ENCODE measurements at places on chromosomes 7 and 10.

DNA sequence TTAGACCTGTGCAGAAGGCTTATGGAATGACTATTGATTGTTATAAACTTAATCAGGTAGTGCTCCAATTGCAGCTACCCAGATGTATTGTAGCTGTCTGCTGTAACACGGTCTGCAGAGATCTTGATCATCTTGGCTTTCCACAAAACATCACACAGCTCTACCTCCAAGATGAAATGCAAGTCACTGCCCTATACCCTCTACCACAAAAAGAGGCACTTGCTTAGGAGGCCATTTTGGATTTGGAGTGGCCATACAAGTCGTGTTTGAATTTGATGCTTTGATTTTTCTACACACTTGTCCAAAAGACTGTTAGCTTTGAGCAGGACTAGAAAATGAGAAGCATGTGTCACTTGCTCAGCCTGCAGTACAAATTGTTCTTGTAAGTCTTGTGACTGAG, 377.2 kb downstream of the TNS3 start:
- no peak for DNase-seq
- H3K27ac ChIP-seq = no peak overlapping the region
- H3K4me3 ChIP-seq = no peak overlapping the region
- H3K36me3 ChIP-seq = no peaks in the 10 kb centered on the region
- no peaks in the 10 kb centered on the region for H3K4me1 ChIP-seq

- no peaks in the 10 kb centered on the region for H3K27me3 ChIP-seq
- H3K4me3 ChIP-seq = no peak overlapping the region
- no peak overlapping the region for H3K27ac ChIP-seq
- H3K36me3 ChIP-seq = no peaks in the 10 kb centered on the region
Observed at GRCh38 chr7:124162667-124163066, 129.8 kb upstream of the TMEM229A start.

DNA sequence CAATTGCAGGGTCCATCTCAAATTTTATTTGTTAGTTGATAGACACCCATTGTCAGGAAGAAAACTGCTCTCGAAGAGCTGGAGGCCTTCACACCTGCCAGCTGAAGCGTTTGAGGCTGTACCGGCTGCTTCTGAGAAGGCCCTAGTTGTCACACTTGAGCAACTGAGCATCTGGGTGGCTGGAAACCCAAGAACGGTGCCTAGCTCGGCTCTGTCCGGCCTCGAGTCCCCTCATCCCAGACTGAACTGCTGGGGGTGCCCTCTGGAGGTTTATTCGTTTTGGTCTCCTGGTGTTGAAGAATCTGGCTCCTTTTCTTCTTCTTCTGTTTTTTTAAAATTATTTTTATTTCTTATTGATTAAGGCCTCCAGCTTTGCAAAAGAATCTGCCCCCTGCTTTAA, 59.3 kb upstream of the EXOC6 start:
- no peak overlapping the region for H3K27ac ChIP-seq
- no peaks in the 10 kb centered on the region for H3K27me3 ChIP-seq
- DNase-seq = no peak
- H3K4me1 ChIP-seq = no peaks in the 10 kb centered on the region
- no peak overlapping the region for H3K4me3 ChIP-seq
- H3K36me3 ChIP-seq = no peaks in the 10 kb centered on the region

- no peaks in the 10 kb centered on the region for H3K4me1 ChIP-seq
- H3K36me3 ChIP-seq = no peaks in the 10 kb centered on the region
- no peaks in the 10 kb centered on the region for H3K27me3 ChIP-seq
- no peak overlapping the region for H3K4me3 ChIP-seq
- H3K27ac ChIP-seq = no peak overlapping the region
Observed at GRCh38 chr10:123250640-123251039, 96.4 kb downstream of the BUB3 start.

Data from tibial artery (tissue), 4 donors.